ENCODE measurements at places on chromosomes 2 and 18.
A peak's percentile ranks its signal among the peaks of the same experiment; 100 is the strongest.

GRCh38 chr2:105887256-105887655 is 142.5 kb downstream of the NCK2 start:
- peak; percentile 44 for DNase-seq

DNA sequence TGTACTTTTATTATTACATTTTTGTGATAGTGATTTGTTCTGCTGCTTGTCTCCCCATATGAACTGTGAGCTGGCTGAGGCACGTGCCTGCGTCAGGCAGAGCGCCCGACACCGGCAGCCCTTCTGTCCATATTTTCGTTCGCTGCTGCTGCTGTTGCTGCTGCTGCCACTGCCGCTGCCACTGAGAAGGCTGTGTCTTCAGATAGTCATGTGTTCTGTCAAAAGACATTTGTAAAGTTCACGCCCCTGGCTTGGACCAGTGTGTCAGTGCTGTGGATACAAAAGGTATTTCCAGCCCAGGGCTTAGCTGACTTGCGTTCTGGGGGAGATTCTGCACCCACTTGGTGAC is 47.0 kb downstream of the TWIST2 start:
- DNase-seq, result no peak

GRCh38 chr18:22405142-22405541 is 12.6 kb downstream of the CTAGE1 start:
- no peak for DNase-seq

DNA sequence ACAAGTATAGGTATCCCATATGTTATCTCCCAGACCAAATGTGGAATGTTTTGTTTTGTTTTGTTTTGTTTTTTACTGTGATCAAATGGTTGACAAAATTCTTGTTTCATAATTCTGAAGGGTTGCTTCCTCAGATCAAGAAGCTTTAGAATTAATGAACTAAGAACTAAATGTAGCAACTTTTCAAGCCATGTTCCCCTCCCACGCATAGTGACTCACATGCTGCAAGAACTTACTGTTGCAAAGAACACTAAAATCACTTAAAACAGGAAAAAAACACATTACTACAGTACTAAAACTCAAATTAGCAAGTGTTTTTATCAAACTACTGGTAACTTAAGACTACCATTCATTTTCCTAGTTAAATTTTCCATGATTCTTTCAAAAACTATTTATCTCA is 30.6 kb downstream of the HNRNPLL start:
- DNase-seq, result peak; percentile 98

DNA sequence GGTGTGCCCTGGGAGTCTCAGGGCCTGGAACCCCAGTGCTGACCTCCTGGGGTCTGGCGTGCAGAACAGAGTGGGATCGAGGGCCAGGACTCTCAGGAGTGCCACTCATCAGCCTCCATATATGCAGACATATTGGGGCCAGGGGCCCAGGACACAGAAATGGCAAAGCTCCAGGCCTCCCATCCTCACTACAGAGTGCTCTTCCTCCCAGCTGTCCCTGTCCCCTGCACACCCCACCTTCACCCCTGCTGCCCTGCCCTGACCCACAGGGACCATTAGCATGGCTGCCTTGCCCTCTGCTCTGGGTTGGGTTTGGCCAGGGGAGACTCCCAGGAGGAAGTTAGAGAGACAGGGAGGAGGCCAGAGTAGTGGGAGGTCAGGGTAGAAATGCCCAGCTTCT is 2.8 kb downstream of the TEX51 start:
- no peak for DNase-seq

DNA sequence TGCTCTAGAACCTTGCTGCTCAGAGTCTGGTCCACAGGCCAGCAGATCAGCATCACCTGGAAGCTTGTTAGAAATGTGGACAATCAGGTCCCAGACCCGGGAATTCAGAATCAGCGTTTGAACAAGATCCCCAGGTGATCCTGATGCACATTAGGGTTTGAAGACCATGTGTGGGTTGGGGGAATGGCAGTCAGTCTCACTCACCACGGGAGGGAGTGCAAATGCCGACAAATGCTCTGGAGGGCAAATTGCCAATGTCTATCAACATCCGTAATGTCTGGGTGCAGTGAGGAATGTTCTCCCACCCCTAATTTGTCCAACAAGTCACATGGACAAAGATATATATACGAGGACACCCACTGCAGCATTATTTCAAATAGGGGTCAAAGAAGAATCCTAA is 34.5 kb downstream of the INPP5D start:
- DNase-seq, result no peak

- DNase-seq, result no peak
These were observed 249.3 kb upstream of the MEIS1 start for GRCh38 chr2:66185497-66186054.

DNA sequence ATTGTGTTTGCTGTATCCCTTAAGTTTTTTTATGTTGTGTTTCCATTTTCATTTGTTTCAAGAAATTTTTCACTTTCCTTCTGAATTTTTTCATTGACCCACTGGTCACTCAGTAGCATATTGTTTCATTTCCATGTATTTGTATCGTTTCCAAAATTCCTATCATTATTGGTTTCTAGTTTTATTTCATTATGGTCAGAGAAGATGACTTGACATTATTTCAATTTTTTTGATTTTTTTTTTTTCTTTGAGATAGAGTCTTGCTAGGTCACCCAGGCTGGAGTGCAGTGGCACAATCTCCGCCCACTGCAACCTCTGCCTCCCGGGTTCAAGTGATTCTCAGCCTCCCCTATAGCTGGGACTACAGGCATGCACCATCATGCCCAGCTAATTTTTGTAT is 11.3 kb upstream of the CAB39 start:
- no peak for DNase-seq

- DNase-seq, result peak; percentile 60
These were observed 62.4 kb downstream of the TXNL1 start for GRCh38 chr18:56575819-56576663.

DNA sequence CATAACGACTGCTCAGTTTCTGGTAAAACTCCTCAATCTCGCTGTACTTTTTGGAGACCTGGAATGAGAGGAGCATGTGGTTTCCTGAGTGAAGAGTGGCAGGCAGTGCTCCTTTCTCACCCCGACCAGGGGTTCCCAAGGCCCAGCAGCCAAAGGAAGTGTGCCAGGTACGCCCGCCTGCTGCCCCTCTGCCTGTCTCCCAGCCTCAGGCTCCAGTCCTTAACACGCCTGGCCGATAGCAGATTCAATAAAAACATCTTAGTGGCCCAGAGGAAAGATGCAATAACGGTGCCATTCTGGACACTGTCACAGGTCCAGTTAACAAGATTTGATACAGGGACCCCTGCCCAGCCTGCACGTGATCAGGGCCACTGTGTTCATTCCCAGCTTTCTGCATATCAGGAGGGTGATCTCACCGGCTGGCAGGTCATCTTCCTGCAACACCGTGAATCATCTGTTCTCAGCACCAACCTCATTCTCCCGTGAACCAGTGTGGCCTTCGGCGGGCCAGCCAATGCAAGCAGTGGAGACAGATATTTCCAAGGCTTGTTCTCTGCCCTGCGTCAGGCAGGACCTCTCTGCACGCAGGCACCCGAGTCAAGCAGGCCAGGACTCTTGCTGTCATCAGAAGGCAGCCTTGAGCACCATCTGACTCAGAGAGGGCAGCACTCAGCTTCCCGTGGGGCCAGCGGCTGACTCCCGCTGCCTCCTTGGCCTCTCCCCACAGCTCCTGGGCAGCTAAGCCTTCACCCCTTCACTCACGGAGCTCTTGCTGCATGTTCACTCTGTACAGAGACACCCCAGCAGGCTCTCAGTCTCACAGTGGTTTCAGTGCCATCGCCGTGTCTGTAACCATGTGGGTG is 9.5 kb downstream of the HS1BP3 start:
- peak; percentile 93 for DNase-seq

DNA sequence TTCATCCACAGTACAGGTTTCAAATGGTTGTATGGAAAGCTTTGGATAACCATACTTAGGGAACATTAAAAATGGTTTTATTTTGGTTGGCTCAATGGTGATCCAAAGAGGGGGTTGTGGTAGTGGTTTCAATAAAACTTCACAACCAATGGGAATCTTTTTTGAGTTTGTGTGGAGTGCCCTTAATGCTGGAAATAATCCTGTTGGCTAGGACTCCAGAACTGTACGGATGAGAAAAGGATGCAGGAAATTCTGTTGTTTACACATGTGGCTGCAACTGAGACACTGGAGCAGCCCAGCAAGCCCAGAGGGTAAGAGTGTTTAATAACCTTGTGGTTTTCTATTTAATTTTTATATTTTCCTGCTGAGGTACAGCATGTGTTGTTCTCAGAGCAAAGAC is at the start of gene CCDC102B:
Gene CCDC102B, plus strand, starts transcription at position 210 of the 400 bp plus-strand sequence. CDS start 38,684 bp downstream, outside the sequence.
- DNase-seq, result peak; percentile 23

DNA sequence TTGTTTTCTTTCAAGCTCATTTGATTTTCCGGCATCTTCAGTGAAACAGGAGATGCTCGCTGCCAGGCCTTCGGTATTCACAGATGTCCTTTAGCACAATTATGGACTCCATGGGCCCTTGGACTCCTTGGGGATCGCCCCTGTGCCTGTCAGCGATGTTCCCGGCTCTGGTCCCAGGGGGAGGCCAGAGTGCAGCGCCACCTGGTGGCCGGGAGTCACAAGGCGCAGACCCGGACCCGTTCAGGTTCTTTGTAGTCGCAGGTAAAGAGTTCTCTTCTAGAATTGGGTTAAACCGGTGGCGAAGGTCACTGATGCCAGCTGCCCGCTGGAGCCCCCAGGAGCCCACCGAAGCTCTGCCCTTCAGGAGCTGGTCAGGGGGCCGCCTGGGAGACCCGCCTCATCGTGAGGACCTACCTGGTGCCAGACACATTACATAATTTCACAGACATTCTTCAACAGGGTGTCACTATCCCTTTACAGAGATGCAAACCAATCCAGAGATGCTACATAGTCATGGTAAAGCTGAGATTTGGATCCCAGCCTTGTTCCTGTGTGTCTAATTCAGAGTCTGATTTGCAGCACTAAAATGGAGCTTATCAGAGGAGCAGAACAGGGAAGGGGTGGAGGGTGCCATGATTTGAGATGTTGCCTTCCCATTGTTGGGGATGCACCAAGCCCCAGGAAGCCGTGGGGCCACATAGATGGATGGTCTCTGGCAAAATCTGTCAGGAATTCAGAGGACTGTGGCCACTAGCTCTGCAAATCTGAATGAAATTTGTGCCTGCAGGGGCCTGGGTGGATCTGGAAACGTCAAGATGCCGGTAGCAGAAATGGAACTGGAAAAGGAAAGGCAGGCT is 6.0 kb upstream of the INPP5D start:
- DNase-seq, result peak; percentile 15

DNA sequence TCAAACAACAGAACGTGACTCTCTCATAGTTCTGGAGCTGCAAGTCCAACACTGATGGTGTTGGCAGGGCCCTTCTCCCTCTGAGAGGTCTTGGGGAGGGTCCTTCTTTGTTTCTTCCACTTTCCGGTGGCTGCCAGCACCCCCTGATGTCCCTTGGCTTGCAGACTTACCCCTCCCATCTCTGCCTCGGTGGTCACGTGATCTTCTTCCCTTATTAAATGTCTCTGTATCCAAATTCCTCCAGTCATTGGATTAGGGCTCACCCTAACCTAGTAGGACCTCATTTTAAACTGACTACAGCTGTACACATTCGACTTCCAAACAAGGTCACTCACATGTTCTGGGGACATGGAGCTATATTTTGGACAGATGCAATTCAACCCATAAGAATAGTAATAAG is 780.6 kb upstream of the SALL3 start:
- DNase-seq, result no peak

DNA sequence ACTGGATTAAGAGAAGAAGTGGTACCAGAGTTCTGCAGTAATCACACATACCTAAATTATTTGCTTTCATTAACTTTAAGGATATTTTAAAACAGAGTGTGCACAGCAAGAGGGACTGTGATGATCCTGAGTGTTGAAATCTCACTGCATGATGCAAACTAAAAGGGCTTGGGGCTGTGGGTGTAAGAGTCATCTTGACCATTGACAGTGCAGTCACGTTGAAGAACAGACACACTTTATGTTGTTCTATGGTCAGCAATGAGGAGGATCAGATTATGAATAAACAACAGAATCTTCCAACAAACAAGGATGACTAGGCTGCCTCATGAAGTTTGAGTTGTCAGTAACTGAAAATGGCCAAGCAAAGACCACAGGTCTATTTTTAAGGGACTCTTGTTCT is 87.2 kb upstream of the GALNT5 start:
- peak; percentile 73 for DNase-seq

DNA sequence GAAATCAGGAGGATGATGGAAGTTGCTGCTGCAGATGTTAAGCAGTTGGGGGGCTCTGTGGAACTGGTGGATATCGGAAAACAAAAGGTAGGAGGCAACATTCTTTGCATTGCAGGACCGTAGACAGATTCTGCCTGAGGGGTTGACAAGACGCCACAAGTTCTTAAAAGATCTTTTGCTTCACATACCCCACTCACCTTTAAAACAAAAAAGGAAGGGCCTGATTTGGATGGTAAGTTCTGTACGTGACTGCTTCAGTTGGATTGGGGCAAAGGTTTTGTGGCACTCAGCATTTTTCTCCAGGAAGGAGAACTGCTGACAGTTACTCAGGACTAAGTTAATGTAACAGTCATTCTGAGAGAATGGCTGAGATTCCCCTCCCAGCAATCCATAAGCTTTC is 5.2 kb downstream of the CNDP2 start:
- DNase-seq, result no peak

- no peak for DNase-seq
These were observed 33.4 kb downstream of the EMX1 start for GRCh38 chr2:72950558-72951255.

DNA sequence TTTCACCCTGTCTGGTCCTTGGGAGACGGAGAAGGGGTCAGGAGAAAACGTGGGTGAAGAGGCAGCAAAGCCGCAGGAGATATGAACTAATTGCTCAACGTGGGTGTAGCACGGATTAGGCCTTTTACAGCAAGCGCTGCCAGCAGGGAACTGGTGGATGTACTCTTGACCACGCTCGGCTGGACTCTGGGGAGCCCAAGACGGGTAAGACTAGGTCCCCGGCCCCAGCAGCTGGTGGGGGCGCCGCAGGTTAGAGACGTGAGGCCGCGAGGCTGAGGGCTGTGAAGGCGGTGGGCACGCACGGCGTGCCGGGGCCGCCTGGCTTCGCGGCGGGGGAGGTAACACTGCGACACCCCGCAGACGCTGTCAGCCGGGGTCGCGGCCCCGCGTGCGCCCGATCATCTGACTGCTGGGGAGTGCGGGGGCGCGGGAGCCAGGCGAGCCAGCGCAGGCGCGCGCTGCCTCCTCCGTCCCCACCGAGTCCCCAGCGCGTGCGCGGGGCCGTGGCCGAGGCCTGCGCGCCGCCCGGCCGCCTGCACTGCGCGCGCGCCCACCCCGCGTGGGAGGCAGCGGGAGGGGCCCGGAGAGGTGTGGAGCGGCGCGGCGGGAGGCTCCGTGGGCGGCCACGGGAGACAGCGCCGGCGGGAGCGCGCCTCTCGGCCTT is at the start of gene CLIP4:
Gene CLIP4, plus strand, starts transcription at position 470 of the 664 bp plus-strand sequence. CDS start 5,974 bp downstream, outside the sequence.
- peak; percentile 88 for DNase-seq

GRCh38 chr18:7133181-7133580 is 15.6 kb upstream of the LAMA1 start:
- DNase-seq, result no peak

- peak; percentile 5 for DNase-seq
These were observed 228.7 kb upstream of the RND3 start for GRCh38 chr2:150716186-150716585.

GRCh38 chr2:145258903-145259579 is 739.1 kb upstream of the ZEB2 start:
- peak; percentile 82 for DNase-seq
